ENCODE measurements at places on chromosomes 3 and 15.

DNA sequence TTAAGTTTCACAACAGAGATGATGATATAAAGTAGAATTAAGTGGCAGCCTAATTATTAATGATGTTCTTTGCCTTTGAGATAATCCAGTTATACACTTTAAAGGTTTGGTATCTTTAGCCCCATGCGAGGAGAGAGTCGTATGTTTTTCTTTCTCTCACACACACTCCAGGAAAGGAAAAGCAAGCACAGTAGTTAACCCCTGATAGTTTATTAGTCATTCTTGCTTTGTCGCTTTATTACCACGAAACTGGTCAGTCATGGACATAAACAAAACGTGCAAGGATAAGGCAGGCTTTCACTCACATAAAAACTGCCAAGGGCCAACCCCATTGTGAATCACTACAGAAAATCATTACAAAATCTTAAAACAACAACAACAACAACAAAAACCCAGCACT is 866.9 kb downstream of the FHIT start:
- DNase-seq = no peak

DNA sequence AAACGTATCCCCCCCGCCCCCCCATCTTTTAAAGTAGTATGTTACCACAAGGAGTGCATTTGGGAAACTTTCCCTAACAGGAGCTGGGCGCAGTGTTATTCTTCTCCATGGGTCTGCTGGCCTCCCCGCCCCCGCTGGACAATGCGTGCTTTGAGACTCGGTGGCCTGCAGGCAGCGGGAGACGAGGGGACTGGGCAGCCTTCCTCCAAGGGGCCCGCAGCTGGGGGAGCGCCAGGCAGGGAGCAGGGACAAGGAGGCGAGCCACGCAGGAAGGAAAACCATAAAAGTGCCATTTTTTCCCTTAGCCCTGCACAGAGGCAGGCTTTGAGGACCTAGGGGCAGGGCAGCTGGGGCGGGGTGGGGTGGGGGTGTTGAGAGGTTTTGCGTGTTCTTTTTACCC is 14.1 kb downstream of the SOX2 start:
- no peak for DNase-seq

GRCh38 chr3:102225407-102226132 is 209.2 kb upstream of the ZPLD1 start:
- DNase-seq = peak; percentile 55

DNA sequence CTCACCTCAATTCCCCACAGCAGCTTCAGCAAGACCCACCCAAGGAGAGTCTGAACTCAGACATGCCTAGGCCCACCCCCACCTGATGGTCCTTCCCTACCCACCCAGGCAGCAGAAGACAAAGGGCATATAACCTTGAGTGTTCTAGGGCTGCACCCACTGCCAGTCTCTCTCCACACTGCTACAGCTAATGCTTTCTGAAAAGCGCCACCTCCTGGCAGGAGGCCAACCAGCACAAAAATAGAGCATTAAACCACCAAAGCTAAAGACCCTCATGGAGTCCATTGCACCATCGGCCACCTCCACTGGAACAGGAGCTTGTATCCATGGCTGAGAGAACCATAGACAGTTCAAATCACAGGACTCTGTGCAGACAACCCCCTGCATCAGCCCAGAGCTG is 11.3 kb upstream of the RPL39L start:
- no peak for DNase-seq

GRCh38 chr3:113954091-113954685 is 6.4 kb downstream of the ZDHHC23 start:
- no peak for DNase-seq

DNA sequence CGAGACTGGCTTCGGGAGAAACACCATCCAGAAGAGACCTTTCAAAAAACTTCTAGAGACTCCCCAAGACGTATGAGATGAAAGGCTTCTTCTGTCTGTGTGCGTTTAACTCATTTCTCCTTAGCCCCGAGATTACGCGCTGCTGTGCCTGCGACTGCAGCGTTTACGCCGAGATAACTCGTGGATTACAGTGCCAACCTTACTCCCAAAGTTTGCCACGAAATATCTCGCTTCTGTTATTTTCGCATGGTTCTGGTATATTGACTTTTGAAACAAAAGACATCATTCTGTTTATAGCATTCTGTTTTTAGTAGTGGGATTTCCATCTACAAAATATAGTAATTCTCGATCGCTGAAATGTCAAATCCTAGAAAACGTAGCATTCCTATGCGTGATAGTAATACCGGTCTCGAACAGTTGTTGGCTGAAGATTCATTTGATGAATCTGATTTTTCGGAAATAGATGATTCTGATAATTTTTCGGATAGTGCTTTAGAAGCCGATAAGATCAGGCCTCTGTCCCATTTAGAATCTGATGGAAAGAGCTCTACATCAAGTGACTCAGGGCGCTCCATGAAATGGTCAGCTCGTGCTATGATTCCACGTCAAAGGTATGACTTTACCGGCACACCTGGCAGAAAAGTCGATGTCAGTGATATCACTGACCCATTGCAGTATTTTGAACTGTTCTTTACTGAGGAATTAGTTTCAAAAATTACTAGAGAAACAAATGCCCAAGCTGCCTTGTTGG is 467 bp downstream of the PGBD4 start:
- no peak for DNase-seq

DNA sequence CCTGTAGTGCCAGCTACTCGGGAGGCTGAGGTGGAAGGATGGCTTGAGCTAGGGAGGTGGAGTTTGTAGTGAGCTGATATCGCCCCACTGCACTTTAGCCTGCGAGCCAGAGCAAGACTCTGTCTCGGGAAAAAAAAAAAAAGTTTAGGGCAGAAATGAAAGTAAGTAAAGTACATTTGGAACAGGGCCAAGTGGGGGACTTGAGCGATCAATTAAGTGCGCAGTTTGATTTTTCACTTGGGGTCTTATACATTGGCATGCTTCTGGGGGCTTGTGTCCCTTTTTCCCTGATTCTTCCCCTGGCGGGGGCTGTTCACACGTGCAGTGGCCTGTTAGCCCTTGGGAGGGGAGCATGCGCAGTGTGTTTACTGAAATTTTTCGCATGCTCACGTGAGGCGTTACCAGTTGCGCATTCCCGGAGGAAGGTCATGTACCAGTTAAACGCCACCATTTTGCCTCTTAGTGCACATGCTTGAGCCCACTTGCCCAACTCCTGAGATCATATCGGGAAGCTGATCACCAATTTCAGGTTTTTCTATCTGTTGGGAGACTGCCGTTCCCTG is 42.0 kb downstream of the GALNT15 start:
- DNase-seq = no peak

DNA sequence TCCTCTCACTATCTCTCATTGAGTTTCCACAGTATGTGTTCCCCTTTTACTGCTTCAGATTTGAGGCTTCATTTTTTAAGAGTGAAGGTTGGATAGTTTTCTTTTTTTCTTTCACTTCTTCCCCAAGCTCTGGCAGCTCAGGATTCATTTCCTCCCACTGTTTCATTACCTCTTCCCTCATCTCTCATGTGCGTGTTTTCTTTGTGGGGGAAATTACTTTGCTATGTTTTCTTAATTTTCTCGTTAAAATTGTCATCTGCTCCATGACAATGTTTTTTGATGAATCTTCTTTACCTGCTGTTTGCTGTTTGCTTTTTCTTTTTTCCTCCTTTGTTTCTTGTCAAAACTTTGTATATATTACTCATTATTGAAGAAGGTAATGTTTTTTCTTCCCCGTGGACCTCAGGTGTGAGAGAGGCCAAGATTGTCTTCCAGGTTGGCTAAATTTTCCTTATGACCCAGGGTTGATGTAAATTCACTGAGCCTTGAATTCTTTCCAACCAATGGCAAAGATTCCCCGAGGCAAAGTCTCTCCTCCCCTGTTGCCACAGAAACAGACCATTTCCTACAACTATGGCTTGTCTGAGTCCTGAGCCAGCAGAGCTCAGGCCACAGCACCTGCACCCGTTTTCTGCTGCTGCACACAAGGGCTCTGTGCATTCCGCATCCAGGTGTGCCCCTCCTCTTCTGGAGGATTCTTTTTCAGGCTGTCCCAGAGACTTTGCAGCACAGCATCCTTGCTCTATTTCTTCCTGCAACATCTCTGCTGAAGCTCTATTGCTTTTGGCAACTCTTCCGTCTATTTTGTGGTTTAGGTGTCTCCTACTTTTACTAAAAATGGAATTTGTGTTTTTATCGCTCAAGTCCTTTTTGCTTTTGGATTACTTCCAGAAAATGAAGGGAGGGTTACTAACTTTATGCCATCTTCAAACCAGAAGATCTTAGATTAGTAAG is 66.1 kb downstream of the NOX5 start:
- DNase-seq = no peak

GRCh38 chr3:173744895-173745294 is 347.4 kb downstream of the NLGN1 start:
- DNase-seq = no peak

- peak; percentile 27 for DNase-seq
Observed at GRCh38 chr15:79184465-79184892, 93.9 kb upstream of the RASGRF1 start.

- no peak for DNase-seq
Observed at GRCh38 chr15:60228101-60228500, 169.7 kb downstream of the ANXA2 start.

DNA sequence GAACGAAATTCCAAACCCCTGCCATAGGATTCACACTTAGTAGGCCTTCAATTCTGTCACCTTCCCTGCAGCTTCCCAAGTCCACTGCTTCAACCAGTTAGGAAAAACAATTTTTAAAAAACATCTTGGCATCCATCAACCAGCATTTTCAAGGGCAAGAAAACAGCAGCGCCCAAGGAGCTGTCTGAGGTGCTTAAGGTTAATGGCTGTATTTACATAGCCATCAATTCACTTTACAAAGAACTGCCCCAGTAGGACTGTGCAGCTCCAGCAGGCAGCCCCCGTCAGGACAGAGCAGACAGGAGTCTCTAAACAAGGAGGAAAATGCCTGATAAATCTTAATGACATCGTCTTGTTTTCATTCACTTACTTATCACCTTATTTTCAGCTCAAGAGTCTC is 13.3 kb downstream of the TAFA4 start:
- peak; percentile 1 for DNase-seq

- no peak for DNase-seq
Observed at GRCh38 chr3:161401389-161401788, 30.1 kb upstream of the SPTSSB start.

DNA sequence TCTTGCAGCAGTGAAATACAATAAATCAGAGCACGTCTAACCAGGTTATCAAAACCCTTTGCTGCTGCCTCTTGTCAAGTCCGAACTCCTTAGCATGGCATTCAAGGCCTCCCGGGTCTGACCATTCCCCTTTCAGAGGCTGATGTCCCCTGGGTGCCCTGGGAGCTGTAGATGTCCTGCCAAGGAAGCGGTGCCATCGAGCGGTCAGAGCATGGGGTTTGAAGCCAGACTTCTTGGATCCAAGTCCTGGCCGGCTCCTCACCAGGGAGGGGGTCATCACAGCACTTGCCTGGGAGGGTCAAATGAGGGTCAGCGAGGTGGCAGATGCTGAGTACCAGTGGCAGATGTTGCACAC is 496 bp downstream of the TF start:
- no peak for DNase-seq

- no peak for DNase-seq
Observed at GRCh38 chr3:94402126-94402525, 339.3 kb downstream of the NSUN3 start.

GRCh38 chr3:166897811-166898210 is 482.3 kb downstream of the ZBBX start:
- DNase-seq = no peak

DNA sequence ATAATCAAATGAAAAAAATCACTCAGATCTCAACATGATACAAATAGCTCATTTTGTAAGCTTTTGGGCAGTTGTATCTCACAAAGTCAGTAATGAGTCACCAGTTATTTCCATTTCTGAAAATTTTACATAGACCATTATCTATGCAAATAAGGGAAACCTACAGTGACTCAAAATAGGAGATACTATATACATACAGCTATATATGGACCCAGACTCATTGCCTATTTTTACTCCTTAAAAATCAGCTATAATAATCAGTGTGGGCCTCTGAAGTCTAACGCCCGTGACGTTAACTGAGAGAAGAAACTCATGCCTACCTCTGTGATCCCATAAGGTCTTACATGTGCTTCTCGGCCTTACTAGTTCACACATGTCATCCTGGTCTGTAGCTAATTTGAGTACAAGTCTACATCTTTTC is 31.6 kb downstream of the LRIG1 start:
- no peak for DNase-seq

- DNase-seq = no peak
Observed at GRCh38 chr15:53401503-53401902, 358.0 kb downstream of the WDR72 start.

- no peak for DNase-seq
Observed at GRCh38 chr15:29938361-29939335, 116.4 kb upstream of the TJP1 start.

Measured in glomerular endothelial cell (primary cell).